ENCODE measurements at places on chromosomes 13 and 19. TPM values are rescaled to one million over a fixed set of nuclear protein-coding genes. Genes with fewer than 3 reads are reported as not detected.
A peak's percentile ranks its signal among the peaks of the same experiment; 100 is the strongest.

- DNase-seq, result peak; percentile 58
These were observed 109.0 kb upstream of the HTR2A start for GRCh38 chr13:47005756-47006414.

- peak; percentile 46 for DNase-seq
These were observed 41.2 kb upstream of the KCTD4 start for GRCh38 chr13:45242070-45242469.

- DNase-seq, result no peak
These were observed 13.4 kb downstream of the THOP1 start for GRCh38 chr19:2798733-2799132.

- no peak for DNase-seq
These were observed 315.2 kb downstream of the ATP8A2 start for GRCh38 chr13:25686831-25687470.

DNA sequence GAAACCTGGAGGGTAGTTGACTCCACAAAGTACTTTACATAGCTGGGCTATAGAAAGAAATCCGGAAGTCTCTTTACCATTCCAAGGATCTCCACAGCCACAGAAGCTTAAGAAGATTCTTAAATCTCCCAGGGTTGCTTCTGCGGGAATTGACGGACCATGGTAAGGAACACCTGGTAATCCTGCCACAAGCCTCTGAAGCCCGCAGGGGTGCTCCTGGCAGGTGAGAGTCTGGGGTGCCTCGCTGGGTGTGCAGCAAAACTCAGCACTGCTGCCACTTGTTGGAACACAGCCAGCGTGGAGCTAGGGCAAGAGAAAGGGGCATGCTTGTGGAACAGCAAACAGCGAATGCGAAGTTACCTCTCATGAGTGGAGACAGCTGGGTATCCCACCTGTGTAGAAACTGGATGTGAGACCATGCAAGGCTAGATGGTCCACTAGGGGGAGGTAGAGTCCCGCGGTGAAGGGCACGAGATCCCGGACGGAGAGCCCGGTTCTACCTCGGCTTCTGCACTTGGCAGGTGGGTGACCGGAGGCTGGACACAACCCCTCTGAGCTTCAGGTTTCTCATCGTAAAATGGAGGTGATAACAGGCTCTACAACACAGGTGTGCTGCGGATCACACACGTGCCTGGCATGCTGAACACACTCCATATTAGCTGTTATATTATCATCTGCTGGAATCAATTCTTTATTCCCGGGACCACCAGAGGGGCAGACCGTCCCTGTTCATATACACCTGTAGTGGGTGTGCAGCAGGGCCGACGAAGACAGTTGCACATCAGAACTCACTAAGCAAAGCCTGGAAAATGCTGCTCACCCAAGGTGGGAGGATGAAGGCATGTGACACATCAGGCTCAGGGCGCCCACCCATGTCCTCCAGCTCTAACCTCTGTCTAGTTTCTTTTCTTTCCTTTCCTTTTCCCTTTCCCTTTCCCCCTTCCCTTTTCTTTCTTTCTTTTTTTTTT lies 24.1 kb upstream of the UBAC2 start:
- peak; percentile 39 for DNase-seq

DNA sequence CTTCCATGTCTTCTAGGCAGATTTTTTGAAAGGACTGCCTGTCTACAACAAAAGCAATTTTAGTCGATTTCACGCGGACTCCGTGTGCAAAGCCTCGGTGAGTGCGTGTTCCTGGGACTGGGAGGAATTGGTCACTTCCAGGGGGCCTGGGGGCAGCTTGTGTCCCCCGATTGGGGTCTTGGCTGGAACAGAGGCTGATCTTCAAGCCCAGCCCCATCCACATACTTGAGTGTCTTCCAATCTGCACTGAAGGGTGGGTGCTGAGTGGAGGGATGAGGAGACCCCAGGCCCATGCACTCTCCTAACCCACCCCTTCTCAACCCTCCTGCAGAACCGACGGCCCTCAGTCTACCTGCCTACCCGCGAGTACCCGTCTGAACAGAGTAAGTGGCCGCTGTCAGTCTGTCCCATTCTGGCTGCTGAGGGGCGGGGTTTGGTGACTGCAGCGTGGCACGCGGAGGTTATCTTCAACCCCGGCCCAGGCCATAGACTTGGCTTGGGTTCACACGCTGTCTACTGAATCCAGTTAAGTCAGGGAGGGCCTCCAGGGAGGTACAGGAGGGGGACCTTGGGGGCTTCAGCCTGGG lies 4.7 kb downstream of the DDA1 start:
- DNase-seq, result no peak

DNA sequence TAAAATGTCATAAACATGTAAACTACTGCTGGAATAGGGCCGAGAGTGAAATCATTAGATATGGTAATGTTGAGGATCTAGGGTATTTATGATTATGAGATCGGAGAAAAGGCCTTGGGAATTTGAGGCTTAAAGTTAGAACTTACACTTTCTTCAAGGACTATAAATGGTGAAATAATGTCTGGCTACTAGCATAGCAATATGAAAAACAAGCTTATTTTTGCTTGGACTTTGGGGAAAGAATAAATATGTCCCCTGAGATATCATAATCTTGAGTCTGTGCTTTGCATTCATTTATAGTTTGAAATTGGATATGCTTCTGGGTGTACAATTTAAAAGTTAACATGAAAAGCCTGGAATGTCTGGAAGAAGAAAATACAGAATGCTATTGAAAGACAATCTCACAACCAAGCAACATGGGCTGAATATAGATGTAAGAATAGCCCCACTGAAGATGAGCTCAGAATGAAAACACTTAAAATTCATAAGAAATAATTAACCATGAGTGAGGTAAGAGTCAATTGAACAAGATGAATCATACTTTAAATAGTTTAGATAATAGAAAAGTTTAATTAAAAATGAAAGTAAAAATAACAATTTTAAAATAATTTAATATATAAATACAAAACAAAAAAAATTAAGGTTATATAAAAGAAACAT lies 1555.4 kb upstream of the MIR17HG start:
- no peak for DNase-seq

GRCh38 chr13:111923439-111923838 lies 143.5 kb upstream of the SOX1 start:
- no peak for DNase-seq

- DNase-seq, result no peak
These were observed 448.7 kb upstream of the MIR17HG start for GRCh38 chr13:90898811-90899210.

- DNase-seq, result no peak
These were observed 4.2 kb upstream of the ZIC2 start for GRCh38 chr13:99977334-99977911.

DNA sequence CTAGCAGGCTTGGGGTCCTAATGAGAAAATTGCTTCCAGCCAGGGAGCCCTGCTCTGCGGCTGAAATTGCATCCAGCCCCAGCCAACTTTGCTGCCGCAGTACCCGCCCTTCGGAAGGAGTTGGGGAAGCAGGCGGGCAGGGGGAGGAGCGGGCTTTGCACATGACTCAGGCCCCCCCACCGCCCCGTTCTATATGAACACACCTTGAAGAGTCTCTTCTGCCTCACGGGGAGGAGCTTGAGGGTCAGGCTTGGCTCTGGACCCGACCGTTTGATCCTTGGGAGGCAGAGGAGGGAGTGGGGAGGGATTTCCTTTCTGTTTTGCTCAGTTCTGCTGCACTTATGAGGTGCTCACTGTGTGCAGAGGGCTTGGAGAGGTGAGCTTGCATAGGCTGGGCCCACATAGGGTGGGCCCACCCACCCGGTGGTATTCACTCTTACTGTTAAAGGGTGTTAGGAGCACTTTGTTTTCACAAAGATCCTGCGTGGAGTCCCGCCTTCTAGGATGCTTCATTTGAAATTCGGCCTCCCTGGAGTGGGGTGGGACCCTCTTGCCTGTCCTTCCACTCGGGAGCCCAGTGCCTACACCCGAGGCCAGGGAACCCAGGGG lies 46.5 kb downstream of the LYL1 start:
- DNase-seq, result no peak

DNA sequence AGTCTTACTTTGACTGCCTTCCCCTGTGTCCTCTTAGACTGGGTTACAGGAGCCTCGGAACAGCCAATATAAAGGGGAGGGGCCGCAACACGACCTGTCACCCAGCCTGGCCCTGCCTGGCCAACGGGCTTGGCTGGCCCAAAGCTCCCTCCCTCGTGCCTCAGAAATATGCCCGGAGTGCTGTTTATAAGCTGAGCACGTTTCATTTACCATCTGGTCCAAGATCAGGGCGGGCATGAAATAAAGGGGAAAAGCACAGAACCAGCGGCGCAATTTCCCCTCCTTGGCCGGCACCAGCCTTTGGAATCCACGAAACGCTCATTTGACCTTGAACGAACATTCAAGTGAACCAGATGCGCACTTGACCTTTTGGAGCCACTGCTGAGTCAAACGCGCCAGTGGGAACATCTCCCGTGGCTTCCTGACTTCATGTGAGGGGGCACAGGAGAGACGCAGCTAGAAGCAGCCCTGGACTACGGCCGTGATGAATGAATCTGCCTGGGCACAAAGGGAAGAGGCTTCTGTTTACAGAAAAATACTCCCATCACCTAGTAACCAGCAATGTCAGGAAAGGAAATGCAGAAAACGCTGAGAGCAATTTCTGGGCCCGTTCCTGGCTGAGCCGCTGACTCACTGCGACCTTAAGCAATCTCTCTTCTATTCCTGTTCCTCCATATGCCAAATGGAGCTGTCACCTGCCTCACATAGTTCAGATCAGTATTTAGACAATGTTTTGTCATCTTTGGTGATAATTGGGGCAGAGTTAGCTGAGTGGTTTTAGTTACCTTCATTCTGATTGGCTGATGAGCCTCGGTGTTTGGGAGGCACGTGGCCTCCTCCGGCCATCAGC lies 53.3 kb downstream of the RFX2 start:
- DNase-seq, result peak; percentile 93

DNA sequence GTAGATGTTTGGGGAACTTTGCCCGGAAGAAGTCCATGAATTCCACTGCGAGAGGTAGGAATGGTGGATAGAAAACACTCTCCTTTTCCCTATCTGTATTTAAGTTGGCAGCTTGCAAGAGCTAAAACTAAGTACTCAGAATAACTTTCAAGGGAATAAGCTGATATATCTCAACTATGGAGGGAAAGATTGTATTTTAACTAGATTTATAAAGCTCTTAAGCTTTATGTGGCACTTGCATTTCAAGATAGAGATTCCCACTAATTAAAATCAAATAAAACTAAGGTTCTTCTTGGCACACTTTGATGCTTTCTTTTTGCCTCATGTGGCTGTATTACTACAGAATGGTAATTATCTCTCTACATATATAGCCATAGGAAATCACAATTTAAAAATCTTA lies 149.7 kb upstream of the STARD13 start:
- no peak for DNase-seq

DNA sequence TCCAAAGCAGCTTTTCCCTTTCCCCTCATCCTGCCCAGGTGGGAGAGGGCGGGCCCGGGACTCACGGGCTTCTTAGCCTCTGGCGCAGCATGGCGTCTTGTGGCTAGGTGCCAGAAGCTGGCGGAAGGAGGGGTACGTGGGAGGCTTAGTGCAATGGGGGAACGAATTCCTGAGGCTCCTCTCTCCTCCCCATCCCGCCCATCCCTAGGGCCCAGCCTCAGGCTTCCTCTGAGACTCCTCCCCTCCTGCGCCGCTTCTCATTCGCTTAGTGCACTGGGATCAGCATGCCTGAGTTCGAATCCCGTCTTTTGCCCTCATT lies 297.8 kb downstream of the ZNF536 start:
- no peak for DNase-seq

- peak; percentile 32 for DNase-seq
These were observed 13.9 kb downstream of the TSKS start for GRCh38 chr19:49749055-49749716.

DNA sequence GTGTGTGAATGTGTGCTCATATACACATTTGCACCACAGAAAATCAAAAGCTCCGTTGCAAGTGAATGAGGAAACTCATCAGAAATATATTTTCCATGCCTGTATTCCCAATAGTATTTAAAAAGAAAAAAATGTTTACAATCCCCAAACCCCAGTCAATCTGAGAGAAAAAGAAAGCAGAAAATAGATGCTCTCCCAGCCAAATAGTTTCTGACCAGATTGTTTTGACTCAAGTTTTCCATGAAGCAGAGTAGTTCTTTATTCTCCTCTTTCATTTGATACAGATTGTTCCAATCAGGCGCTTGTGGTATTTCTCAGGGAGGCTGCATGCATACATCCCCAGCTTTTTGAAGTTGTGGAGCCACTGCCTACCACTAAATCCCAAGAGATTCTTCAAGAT lies 110.6 kb downstream of the STARD13 start:
- DNase-seq, result no peak

GRCh38 chr13:29503041-29503837 lies 92.2 kb downstream of the SLC7A1 start:
- DNase-seq, result peak; percentile 65

DNA sequence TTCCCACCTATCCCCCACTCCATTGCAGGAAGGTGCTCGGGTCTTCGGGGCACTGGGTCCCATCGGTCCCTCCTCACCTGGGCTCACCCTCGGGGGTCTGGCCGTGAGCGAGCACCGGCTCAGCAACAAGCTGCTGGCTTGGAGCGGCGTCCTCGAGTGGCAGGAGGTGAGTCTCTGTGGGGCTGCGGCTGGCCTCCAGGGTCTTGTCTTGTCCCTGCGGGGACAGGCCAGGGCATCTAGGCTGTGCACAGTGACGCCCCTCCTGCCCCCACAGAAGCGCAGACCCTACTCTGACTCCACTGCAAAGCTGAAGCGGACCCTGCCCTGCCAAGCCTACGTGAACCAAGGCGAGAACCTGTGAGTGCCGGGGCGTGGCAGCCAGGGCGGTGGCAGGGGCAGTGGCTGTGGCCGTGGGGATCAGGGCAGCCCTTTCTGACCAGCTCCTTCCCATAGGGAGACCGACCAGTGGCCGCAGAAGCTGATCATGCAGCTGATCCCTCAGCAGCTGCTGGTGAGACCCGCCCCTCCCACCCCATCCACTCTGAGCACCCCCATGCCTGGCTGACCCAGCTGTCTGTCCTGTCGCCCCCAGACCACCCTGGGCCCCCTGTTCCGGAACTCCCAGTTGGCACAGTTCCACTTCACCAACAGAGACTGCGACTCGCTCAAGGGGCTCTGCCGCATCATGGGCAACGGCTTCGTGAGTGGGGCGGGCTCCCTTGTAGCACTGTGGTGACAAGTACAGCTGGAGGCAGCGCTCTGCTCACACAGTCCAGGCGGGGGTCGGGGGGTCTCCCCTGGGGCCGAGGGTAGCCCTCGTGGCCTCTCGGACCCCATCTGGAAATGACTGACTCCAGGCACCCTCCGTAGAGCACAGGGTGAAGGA lies 3.7 kb downstream of the PTOV1 start:
- DNase-seq, result no peak

The FFAR2 gene
- total RNA-seq, result not detected

The C5AR1 gene
- not detected for total RNA-seq

The SOX1 gene
- total RNA-seq, result not detected

The ERCC1 gene
- 132 TPM for total RNA-seq

The ZNF285 gene
- total RNA-seq, result 2.2 TPM

The TLE6 gene
- not detected for total RNA-seq

The LYL1 gene
- not detected for total RNA-seq

The SMAD9 gene
- 6.8 TPM for total RNA-seq

The FXYD3 gene
- total RNA-seq, result not detected

The STX10 gene
- total RNA-seq, result 76.4 TPM

The ZNF66 gene
- 3.5 TPM for total RNA-seq

The CCDC8 gene
- 17.5 TPM for total RNA-seq

The CACNG6 gene
- 0.17 TPM for total RNA-seq

The FPR3 gene
- not detected for total RNA-seq

The NCCRP1 gene
- not detected for total RNA-seq
